ENCODE measurements at places on chromosomes 3 and 15.

- DNase-seq, result no peak
Measured at GRCh38 chr15:34339946-34340345, 2.4 kb upstream of the SLC12A6 start.

DNA sequence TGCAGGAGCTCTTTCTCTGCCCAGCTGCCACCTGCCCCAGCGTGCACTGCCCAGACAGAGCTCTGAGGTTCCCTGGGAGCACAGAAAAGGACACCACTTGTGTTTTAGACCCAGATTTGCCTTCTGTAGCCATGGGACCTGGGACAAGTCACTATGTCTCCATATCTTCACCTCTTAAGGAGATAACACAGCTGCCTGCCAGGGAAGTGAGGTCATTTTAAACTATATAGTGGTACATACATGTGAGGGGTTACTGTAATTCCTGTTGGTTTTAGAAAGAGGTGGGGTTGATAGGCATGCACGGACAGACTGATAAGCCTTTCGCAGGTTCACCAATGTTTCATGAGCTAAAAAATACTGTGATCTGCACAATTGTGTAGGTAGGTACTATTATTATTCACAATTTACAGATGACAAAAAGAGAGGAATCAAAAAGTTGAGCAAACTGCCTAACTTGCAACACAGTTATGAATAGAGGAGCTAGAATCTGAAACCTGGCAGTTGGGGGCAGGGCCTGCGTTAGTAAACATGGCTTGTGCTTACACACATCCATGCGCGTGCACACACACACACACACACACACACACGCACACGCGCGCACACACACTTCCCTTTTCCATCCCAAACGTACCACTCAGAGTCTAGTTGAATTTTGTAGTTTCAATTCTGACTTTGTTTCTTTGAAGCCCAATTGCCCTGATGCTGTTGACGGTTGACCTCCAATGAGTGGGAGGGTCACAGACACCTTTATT lies 193.6 kb downstream of the FAM43A start:
- DNase-seq, result no peak

DNA sequence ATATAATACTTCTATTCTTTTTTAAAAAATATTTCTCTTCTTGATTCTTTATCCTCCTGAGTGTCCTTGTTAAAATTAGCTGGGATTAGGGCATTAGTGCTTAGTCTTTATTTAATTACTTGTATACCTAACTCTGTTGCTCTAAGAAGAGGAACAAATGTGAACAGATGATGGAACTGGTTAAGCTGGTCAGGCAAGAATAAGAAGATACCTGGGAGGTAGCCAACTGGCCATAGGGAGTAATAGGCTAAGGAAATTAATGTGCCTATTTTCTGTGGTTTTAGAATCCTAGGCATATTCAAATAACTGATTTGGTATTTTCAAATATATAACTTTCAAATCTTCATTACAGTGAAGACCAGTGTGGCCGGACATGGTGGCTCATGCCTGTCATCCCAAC lies 54.4 kb downstream of the EIF3J start:
- DNase-seq, result no peak

DNA sequence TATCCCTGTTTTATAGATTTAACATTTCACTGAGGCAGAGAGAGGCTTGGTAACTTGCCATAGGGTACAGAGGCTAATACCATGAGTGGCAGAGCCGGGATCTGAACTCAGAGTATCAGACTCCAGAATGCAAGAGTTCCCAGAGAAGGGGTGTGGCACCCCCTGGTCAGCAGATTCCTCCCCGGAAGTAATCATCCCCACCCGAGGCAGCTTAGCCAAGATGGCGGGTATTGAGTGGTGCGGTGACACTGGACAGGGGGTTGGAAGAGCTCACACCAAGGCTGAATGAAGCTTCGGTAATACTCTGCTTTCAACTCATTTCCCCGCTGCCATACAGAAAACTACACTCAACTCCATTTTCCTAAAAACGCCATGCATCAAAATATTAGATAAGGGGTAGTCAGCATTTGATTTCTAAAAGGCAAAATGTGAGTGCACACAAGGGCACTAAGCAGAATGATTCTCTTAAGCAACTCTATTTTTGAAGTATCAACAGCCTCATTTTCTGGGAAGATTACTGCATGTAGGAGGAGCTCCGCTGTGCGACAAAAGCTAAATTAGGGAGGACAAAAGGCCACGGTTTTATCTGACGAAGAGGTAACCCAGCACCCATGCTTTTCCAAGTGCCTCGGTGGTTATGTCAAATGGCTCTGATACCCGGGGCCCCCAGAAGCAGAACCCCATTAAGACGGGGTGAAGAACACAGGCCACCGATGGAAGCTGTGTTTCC lies 166.7 kb downstream of the NUP210 start:
- DNase-seq, result no peak

DNA sequence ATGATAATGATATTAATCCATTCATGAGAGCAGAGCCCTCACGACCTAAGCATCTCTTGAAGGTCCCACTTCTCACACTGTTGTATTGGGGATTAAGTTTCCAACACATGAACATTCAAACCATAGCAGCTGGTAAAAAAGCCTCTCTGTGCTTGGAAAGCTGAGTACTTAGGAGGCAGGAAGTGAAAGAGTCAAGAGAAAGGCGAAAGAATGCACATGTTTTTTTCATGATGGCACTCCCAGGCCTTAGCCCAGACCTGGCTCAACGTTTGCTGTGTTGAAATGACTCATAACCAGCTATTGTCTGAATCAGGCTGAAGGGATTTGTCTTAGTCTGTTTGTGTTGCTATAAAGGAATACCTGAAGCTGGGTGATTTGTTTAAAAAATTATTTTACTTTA lies 84.4 kb upstream of the RGMA start:
- DNase-seq, result no peak

DNA sequence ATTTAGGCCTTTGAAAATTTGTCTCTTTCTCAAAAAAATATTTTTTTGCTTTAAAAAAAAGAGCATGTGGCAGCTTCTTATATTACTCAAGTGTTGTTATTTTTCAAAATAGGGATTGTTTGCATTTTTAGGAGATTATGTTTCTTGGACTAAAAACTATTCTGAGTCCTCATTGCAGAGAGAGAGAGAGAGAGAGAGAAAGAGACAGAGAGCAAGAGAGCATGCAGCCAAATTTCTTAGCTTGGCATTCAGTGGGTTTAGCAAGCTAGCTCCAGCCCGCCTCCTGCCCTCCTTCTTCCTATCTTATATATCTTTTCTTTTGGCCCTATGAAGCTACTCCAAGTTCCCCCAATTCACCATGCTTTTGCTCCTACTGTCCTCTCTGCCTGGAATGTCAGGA lies 55.7 kb downstream of the CEMIP start:
- no peak for DNase-seq

- DNase-seq, result no peak
Measured at GRCh38 chr3:60696428-60697125, 554.7 kb downstream of the FHIT start.

- no peak for DNase-seq
Measured at GRCh38 chr3:123449997-123450604, 1.2 kb upstream of the ADCY5 start.

- no peak for DNase-seq
Measured at GRCh38 chr15:101456057-101456739, 33.3 kb downstream of the PCSK6 start.

DNA sequence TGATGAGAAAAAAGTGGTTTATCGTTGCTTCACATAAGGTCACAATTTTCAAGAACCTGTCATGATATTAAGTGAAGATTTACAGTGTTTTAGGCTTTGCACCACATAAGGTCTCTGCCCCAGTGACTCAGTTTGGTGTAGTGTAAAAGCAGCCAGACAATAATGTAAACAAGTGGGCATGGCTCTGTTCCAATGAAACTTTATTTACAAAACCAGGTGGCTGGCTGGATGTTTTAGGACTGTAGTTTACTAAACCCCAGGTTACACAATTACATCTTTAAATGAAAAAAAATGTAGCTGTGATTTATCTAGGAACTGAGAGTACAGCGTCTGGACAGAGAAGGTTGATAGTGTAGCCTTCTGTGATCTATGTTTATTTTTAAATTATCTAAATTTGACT lies 9.7 kb upstream of the FBXL22 start:
- no peak for DNase-seq

- DNase-seq, result no peak
Measured at GRCh38 chr15:64535460-64536243, 75.3 kb downstream of the ZNF609 start.

- no peak for DNase-seq
Measured at GRCh38 chr15:77804210-77804609, 171.5 kb upstream of the LINGO1 start.

DNA sequence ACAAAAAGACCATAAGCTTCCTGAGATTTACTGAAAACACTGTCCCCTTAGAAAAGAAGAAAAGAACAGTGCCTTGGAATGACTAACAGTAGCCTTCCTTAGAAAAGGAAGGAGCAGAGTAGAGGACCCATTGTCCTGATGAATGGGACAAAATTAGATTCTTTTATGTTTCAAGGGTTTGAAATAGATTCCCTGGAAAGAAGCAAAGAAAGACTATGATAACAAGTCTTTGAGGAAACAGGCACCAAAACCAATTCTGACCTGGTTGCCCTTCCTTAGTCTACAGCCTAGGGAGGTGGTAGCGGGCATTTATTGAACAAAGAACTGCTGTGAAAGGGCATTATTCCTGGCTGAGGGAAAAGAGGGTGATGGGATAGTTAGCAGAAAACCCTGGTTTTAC lies 1024.8 kb downstream of the TBL1XR1 start:
- DNase-seq, result no peak

GRCh38 chr3:79011821-79012529 lies 755.8 kb downstream of the ROBO1 start:
- no peak for DNase-seq

DNA sequence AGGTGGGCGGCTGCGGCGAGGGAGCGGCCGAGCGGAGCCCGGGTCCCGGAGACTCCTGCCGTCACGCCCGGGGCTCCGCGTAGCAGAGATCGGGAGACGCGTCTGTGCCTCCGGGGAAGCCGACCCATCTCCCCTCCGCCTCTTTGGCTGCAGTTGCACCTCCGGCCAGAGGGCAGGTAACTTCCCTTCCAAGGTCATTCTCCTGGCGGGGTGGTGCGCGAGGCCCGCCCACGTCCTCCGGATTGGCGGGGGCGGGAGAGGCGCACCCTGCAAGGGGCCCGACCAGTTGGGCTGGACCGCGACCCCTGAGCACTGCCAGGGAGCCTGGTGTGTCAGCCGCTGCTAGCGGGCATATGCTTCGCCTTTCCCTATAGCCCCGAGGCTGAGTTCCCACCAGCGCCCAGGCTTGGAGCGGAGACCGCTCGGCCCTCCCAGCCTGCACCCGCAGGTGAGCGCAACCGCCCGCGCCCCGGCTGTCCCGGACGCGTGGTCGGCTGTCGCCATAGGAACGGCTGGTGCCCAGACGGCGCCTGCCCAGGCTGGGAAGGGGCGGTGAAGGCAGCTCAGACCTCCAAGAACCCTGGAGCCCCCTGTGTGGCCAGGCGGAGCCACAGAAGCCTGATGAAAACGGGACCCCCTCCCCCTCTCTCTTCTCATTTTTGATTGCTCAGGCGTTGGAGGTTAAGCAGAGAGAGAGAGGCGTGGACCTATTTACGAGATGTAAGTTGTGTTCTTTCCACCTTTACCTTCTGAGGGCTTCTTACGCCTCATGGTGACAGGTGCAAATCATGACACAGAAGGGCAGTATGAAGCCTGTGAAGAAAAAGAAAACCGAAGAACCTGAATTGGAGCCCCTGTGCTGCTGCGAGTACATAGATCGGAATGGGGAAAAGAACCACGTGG lies 453 bp downstream of the ZDHHC23 start:
- DNase-seq, result peak; percentile 21

DNA sequence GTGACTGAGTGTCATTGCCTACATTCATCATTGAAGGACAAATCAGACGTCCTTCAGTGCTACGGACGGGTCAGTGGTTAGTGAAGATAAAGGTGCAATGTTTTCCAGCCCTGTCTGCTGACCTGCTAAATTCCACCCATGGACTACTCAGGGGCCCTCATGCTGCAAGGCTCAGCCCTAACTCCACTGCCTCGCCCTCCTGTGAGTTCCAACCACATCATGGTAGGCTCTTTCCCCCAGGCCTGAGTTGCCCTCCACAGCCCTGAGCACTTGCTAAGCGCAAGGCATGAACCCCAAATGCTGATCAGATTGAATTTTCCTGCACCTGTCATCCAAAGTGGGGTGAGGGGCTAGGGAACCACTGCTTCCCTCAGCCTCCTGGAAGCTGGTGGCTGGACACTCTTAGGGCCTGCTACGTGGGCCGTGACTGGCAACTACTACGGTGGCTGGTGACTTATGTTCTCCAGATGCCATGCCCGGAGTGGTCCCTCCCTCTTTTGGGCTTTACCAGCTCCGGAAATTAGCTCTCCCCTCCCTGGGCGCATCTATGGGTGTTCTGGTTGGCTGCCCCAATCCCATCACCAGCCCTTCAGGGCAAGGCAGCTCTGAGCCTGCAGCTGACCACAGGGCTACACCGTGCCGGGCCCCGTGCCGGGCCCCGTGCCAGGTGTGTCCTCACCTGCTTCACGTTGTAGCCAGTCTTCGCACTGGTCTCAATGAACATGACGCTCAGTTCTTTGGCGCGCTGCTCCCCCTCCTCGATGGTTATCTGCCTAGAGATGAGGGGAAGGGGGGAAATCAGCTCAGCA lies 32.1 kb downstream of the SRPRB start:
- no peak for DNase-seq

DNA sequence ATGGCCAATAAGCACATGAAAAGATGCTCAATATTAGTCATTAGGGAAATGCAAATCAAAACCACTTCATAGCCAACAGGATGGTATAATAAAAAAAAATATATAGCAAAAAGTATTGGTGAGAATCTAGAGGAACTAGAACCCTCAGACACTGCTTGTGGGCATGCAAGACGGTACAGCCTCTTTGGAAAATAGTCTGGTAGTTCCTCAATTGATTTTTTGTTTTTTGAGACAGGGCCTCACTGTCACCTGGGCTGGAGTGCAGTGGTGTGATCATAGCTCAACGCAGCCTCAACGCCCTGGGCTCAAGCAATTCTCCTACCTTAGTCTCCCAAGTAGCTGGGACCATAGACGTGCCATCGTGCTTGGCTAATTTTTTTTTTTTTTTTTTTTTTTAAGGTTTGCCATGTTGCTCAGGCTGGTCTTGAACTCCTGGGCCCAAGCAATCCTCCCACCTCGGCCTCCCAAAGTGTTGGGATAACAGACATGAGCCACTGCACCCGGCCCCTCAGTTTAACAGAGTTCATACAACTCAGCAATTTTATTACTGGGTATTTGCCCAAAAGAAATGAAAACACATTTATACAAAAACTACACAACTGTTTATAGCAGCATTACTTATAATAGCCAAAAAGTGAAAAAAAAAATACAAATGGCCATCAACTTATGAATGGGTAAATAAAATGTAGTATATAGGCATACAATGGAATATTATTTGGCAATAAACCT lies 5.1 kb downstream of the PRC1 start:
- no peak for DNase-seq

GRCh38 chr15:85722374-85723152 lies 72.2 kb downstream of the KLHL25 start:
- no peak for DNase-seq

DNA sequence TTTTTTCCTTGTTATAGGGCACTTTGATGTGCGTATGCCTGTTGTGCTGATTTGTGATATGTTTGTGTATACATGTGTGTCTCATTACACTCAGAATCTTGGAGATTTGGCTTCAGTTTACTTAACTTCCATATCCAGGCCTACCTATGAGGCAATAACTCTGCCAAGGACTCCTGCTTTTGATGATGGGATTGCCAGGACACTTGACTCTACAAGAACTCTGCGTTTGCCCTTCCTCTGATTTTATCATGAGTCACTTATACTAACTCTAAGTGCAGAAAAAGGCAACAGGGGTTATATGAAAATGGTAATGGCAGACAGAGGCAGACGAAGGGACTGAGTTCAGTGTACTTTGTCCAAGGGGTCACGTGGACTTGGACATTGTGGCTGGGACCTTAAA lies 33.6 kb downstream of the MCTP2 start:
- no peak for DNase-seq

- no peak for DNase-seq
Measured at GRCh38 chr15:81013396-81013929, 12.7 kb downstream of the TLNRD1 start.

All from effector CD8-positive, alpha-beta T cell (primary cell).